ENCODE measurements at places on chromosomes 3 and 15. TPM values are rescaled to one million over a fixed set of nuclear protein-coding genes. Genes with fewer than 3 reads are reported as not detected.

- no peak for DNase-seq
Measured at GRCh38 chr15:73357999-73358665, 10.6 kb downstream of the HCN4 start.

GRCh38 chr15:87207990-87208580 lies 1048.5 kb downstream of the NTRK3 start:
- DNase-seq, result no peak

- DNase-seq, result no peak
Measured at GRCh38 chr3:194925614-194926013, 239.9 kb downstream of the FAM43A start.

- DNase-seq, result no peak
Measured at GRCh38 chr3:127019449-127019848, 36.5 kb downstream of the PLXNA1 start.

DNA sequence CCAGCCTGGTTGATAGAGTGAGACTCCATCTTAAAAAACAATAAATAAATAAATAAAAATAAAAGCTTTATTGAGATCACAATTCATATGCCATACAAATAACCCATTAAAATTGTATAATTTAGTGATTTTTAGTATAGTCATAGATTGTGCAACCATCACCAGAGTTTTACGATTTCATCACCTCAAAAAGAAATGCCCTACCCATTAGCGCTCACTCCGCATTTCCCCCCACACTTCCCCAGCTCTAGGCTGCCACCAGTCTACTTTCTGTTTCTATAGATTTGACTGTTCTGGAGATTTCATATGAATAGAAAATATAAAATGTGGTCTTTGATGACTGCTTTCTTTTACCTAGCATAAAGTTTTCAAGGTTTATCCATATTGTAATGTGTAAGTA lies 57.0 kb downstream of the ARHGEF26 start:
- DNase-seq, result no peak

GRCh38 chr3:64747679-64748078 lies 59.9 kb upstream of the ADAMTS9 start:
- no peak for DNase-seq

DNA sequence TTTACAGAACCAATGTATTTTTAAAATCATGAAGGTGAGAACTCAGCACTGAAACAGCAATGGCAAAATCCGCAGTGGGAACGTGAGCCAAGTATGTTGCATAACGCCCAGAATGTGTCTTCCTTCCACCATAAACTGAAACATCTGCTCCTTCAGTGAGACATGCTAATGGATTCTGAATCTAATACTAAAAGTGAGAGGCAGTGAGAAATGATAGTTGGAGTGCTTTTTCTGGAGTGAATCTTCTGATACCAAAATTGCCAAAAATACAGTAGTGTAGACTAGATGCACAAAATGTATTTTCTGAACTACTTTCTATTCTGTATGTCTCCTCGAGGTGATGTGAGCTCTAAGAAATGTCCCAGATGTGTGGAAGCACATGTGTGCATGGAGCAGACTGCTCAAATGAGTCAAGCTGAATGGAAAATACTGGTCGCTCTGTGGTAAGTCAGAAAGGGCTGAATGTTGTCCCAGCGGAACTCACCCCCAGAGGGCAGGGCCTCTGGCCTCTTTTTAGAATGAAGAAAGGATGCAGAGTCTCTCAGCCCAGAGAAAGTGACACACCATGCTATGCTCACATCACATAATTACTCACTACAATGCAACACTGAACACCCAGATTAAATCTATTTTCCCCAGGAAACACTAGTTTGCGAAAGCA lies 73.0 kb downstream of the ATP10A start:
- no peak for DNase-seq

- no peak for DNase-seq
Measured at GRCh38 chr3:152039887-152040286, 166.4 kb downstream of the SUCNR1 start.

DNA sequence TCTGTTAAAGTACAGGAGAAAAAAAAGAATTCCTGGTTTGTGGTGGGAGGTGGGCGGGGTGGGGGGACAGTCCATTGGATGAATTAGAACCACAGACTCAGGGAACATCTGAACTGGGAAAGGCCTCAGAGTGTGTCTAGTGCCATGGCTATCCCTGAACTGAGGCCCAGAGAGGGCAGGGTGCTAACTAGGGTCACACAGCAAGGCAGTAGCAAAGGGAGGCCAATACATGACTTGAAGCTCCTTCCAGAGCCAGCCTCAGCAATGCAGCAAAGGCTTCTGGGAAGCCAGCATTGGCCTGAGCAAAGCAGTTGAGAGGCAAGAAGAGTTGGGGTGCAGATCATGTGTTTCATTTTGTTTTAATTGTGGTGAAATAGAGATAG lies 85.4 kb downstream of the SMAD6 start:
- DNase-seq, result no peak

DNA sequence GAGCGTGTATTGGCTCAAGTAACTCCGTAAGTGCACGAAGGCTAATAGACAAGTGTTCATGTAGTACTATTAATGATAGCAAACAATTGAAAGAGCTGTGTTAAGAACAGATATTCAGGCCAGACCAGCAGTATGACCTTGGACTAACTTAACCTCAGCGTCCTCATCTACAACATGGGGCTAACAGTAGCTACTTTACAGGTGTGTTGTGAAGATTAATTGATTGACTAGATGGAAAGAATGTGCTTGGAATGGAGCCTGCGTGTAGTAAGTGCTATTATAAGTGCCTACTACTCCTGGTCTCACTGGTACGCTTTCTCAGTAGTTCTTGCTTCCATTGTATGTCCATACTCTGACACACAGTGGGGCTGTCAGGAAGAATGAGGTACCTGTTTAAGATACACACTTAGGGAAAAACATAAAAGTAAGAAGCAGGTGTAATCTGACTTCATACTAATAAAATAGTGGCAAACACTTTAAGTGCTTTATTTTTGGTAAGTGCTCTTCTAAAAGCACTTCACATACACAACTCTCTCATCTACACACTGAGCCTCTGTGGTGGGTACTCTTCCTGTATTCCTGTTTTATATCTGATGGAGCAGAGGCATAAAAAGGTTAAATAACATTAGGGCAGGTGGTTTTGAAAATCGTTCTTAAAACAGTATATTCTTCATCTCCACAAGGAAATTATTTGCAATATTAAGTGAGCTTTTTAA lies 24.3 kb upstream of the FBXL22 start:
- DNase-seq, result no peak

Gene SLC25A20
- 12.5 TPM for total RNA-seq

Gene SOX14
- not detected for total RNA-seq

Gene ITIH3
- total RNA-seq, result not detected

Gene SLC30A4
- 6.4 TPM for total RNA-seq

Gene HHATL
- total RNA-seq, result not detected

Gene GOLGA6B
- not detected for total RNA-seq

Gene MYL3
- total RNA-seq, result not detected

Gene SLC25A36
- total RNA-seq, result 62.7 TPM

Gene CASR
- not detected for total RNA-seq
